Mesendoderm (in vitro differentiated cells): ENCODE measurements at places on chromosomes 11 and 22.
A peak's percentile ranks its signal among the peaks of the same experiment; 100 is the strongest.

DNA sequence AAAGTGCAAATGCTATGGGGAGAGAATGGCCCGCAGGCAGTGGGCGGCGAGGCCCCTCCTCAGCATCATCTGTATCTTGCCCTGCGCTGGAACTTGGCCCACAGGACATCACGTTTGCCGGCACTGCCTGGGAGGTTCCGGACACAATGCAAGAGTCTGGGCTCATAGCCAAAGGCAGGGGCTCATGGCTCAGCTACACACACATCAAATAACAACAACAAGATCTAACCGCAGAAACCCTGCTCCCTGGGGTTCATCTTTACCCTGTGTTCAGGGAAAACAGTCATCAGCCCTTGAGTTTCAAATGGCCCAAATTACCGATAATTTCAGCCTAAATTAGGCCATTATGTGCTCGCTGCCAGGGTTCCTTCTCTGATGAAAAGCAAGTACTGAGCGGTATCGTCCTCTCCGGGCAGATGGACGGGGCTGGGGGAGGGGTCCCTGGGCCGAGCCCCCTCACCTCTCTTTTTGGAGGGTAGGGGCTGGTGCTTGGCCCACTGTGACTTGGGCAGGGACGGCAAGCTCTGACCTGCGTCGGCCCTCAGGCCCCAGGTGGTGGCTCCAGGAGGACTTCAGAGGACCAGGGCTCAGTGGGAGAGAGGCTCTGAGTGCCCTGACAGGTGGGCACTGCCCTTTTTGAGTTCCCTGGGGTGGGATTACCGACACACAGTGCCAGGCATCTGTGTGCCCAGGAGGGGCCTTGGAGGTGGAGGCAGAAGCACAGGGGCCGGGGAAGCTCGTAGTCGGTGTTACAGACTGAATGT is 25.0 kb upstream of the GAL start:
- DNase-seq, result no peak

GRCh38 chr11:121372671-121373429 is 79.3 kb upstream of the SORL1 start:
- peak; percentile 90 for DNase-seq

GRCh38 chr11:128472128-128473089 is 114.9 kb downstream of the ETS1 start:
- no peak for DNase-seq

DNA sequence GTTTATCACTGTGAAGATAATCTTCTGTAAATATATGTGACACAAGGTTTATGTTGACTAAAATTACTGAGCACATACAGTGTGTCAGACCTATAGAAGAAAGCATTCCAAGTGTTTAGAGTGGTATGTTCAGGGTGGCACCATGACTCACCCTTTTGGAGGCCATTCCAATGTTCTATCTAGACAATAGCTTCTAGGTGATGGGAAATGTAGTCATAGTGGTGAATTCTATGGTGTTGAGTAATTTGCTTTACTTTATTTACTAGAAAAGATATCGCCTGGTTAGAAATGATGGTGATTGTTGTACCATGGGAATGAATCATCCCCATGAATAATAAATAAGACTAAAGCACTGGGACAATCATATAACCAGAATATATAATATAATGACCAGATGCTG is 72.9 kb upstream of the OR4C15 start:
- DNase-seq, result no peak

GRCh38 chr11:35040221-35040942 is 98.6 kb upstream of the CD44 start:
- no peak for DNase-seq

DNA sequence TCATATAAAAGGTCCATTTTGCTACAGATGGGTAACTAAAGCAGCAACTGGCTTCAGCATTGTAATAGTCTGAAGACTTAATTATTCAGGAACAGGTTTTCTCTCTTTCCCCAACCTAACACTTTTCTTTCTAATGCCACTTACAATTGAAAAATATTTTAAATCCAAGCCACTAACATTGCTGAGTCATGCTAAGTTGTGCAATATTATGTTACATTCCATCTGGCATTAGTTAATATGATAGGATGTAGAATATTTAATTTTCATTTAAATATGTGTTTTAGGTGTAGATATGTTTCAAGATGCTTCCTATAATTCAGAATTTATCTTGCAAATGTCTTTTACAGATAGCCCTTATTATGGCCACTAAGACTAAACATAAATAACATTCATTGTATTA is 98.6 kb downstream of the KIF18A start:
- DNase-seq, result no peak

DNA sequence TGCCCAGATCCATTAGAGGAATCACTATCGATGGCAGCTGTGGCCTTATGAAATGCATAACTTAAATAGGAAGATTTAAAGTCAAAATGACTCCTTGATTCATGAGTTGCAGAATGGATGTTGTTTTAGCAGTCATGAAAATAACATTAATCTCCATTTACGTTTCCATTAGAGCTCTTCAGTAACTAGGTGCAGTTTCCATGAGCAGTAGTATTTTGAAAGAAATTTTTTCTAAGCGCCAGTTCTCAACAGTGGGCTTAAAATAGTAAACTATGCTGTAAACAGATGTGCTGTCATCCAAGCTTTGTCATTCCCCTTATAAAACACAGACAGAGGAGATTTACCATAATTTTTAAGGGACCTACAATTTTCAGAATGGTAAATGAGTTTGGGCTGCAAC is 1414.1 kb downstream of the LRRC4C start:
- no peak for DNase-seq

DNA sequence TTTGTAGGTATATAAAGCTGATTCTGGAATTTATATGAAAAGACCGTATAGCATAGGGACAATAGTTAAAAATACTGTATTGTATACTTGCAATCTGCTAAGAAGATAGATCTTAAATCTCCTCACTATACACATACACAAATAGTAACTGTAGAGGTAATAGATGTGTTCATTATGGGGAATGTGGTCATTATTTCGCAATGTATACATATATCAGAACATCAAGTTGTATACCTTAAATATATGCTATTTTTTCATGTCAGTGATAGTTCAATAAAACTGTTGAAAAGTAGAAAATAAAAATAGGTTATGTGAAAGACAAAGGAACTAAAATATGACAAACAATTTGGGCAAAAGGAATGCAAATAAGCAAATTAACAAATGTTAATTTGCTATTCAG is 35.2 kb upstream of the LIN7C start:
- DNase-seq, result no peak

- no peak for DNase-seq
Observed at GRCh38 chr11:12048936-12049790, 40.7 kb upstream of the DKK3 start.

GRCh38 chr11:24383137-24383536 is 113.7 kb upstream of the LUZP2 start:
- no peak for DNase-seq

- no peak for DNase-seq
Observed at GRCh38 chr22:20508815-20509271, 1.4 kb downstream of the MED15 start.

GRCh38 chr11:84865791-84866535 is 761.2 kb downstream of the DLG2 start:
- DNase-seq, result peak; percentile 72

DNA sequence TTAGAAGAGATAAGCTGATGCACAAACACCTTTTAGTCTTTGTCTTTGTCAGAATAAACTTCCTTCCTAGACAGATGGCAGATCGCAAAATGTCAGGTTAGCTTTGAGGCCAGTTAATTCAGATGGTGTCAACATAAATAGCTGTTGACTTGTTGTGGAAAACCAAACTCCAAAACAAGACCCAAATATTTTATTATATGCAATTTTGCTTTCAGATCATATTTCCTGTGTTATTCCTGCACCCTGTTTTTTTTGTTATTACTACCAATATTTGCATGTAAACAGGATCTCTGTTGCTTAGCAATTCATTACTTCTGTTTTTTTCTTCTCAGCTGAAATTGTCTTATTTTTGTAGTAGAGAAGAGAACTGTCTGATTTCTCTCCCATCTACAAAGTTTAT is 316.0 kb downstream of the ETS1 start:
- no peak for DNase-seq

DNA sequence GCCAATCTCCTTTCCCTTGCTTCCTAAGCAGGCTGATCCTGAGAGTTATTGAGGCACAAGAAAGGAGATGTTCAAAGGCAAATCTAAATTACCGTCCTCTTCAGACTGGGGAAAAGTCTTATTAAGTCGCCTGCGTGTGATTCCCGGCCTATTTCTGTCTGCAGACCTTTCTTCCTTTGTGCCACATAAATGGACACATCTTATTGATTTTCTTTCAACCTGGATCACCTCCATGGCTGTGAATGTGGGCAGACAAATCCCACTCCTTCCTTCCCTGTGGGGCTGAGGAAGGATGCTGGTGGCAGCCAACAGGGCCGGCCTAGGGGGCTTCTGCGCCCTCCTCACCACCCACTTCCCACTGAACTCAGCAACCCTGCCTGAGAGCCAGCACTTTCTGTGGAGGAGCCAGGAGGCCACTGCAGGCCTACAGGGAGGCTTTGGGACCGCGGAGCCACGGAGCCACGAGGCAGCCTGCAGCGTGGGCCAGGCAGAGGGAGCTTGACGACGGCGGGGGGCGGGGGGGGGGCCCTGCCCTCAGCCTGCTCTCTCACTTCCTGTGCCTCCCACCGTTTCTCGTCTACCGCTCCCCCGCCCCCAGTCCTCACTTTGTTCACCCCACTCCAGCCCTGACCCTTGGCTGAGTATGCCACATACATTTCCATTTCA is 73.6 kb upstream of the LMO1 start:
- DNase-seq, result no peak
